Foreskin keratinocyte (primary cell): ENCODE measurements at places on chromosomes 2 and 18.

- DNase-seq = no peak
Observed at GRCh38 chr18:22783662-22784076, 149.5 kb upstream of the RBBP8 start.

GRCh38 chr2:218733171-218734021 lies 22.8 kb downstream of the TTLL4 start:
- DNase-seq = peak; percentile 67

DNA sequence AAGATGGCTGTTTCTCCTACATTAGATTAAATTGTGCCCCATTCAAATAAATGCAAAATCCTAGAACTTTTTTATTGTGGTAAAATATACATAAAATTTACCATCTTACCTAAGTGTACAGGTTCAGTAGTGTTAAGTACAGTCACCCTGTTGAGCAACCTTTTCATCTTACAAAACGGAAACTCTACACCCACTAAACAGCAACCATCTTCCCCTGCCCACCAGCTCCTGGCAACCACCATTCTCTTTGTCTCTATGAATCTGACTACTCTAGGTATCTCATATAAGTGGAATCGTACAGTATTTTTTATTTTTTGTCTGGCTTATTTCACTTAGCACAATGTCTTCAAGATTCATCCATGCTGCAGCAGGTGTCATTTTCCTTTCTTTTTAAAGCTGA lies 53.0 kb downstream of the ASXL2 start:
- DNase-seq = no peak

GRCh38 chr18:76689646-76690264 lies 132.6 kb upstream of the ZNF236 start:
- peak; percentile 39 for DNase-seq

DNA sequence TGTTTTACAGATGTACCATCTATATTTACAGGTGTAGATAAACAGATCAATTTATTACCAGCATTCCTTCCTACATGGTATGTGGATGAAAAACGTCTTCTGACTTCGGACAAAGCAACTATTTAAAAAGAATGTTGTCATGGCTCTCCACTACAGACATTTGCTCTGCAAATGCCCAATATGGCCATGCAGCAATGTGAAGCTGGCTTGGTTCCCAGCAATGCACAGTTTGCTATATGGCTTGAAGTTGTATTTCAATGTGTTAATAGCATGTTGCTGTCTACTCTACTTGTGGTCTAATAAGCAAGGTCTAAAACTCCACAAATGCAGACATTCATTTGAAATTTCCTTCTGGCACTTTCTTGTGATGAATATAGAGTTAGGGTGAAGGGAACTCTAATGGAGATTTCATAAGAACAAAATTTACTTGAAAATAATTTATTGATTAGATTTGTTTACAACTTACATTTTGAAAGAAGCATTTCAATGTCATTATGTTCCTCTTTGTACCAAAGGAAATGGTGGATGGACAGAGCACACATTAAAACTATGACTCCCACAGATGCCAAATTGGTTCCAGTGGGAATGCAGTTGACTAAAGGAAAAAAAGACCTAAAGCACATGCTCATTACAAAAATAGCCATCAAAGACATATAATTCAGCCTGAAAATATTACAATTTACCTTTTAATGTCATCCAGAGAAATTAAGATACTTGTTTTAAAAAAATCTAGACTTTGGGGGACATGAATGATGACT lies 234.0 kb downstream of the DYM start:
- DNase-seq = no peak

GRCh38 chr2:9375857-9376428 lies 47.4 kb downstream of the ITGB1BP1 start:
- DNase-seq = no peak

DNA sequence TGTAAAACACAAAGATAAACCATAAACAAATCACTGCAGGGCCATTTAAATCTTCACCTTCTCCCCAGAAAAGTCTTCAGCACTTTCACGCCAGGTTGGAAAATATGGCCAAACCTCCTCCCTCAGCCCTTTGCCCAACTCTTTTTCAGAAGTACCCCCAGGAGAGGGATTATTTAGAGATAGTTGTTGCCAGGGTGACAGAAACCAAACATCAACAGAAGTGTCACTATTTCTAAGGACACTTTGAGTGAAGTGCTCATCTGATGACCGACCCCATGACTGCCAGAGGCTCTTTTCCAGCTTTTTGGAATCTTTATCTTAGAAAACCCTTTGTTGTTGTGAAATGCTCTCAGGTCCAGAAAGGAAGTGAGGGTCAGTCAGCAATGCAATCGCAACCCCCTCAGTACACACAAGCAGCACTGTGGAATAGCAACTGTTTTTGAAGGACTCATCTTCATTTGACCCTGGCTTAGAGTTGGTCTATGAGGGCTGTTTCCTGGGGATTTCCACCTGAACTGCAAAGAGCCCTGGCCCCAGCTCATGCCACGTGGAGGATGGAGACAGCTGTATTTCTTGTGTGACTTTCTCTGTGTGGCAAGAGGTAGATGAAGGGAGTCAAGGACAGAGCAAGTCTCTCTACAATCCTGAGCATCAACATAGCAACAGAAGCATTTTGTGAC lies 114.0 kb upstream of the STON1 start:
- DNase-seq = no peak
